ENCODE measurements at places on chromosomes 16 and 17. TPM values are rescaled to one million over a fixed set of nuclear protein-coding genes. Genes with fewer than 3 reads are reported as not detected.

Gene TBC1D3I
- under 0.01 TPM for total RNA-seq

Gene TMEM220
- 2.3 TPM for total RNA-seq

Gene GDPD1
- total RNA-seq: 1.1 TPM

Gene TIMP2
- 34.5 TPM for total RNA-seq

Gene KCTD19
- total RNA-seq: not detected

Gene TEX2
- 29.2 TPM for total RNA-seq

Gene TBC1D3K
- total RNA-seq: not detected

Gene CEP95
- total RNA-seq: 17.3 TPM

Gene NLRC3
- 5.1 TPM for total RNA-seq

Gene TBX6
- under 0.01 TPM for total RNA-seq

Gene MYH8
- total RNA-seq: not detected

Gene ABCA3
- total RNA-seq: 30.3 TPM

Gene MYADML2
- total RNA-seq: not detected

Gene ENPP7
- total RNA-seq: not detected

Gene LHX1
- total RNA-seq: not detected

Gene CACNG5
- not detected for total RNA-seq
